ENCODE measurements at places on chromosomes 1 and 21. TPM values are rescaled to one million over a fixed set of nuclear protein-coding genes. Genes with fewer than 3 reads are reported as not detected.

RIMS3 gene
- total RNA-seq: 2.7 TPM

CD1D gene
- 0.36 TPM for total RNA-seq

OR2M2 gene
- not detected for total RNA-seq

LCE1F gene
- 89.5 TPM for total RNA-seq

OR2G6 gene
- total RNA-seq: not detected

ICOSLG gene
- total RNA-seq: 5.2 TPM

NR5A2 gene
- total RNA-seq: 1.6 TPM

SESN2 gene
- total RNA-seq: 9.4 TPM

EDARADD gene
- 3.5 TPM for total RNA-seq

C1orf105 gene
- total RNA-seq: not detected

CYP4A11 gene
- total RNA-seq: not detected
